ENCODE measurements at places on chromosomes 12 and 14. TPM values are rescaled to one million over a fixed set of nuclear protein-coding genes. Genes with fewer than 3 reads are reported as not detected.

GRCh38 chr14:69392481-69392880 lies 5.6 kb downstream of the ERH start:
- no peak for DNase-seq

GRCh38 chr12:107503887-107504885 lies 181.4 kb upstream of the PWP1 start:
- no peak for DNase-seq

GRCh38 chr14:68780358-68781160 lies 12.3 kb downstream of the ZFP36L1 start:
- DNase-seq = peak; percentile 68

- DNase-seq = no peak
Observed at GRCh38 chr12:114439261-114439683, 33.3 kb upstream of the TBX5 start.

DNA sequence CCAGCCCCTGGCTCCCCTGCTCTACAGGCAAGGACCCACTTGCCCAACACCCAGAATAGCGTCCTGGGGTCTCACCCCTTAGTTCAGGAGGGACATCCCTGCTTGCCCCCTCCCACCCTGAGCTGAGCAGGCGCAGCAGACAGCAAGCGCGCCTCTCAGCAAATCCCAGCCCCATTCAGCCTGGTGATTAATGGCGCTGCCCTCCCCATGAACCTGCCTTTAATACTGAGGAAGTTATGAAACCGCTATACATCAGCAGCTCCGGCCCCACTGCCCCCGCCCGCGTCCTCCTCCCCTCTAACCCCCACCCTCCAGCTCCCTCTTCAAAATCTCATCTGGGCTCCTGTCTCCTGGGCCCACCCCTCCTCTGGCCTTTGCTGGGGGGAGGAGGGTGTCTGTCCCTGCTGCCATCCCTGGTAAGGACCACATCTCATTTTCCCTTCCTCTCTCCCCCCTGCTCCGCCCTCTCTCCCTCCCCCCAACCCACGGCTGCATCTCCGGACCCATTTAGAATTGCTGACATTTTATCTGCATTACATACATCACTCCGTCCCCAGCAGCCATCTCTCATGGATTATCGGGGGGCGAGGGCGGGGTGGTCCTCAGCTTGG lies 7.1 kb upstream of the SMUG1 start:
- no peak for DNase-seq

DNA sequence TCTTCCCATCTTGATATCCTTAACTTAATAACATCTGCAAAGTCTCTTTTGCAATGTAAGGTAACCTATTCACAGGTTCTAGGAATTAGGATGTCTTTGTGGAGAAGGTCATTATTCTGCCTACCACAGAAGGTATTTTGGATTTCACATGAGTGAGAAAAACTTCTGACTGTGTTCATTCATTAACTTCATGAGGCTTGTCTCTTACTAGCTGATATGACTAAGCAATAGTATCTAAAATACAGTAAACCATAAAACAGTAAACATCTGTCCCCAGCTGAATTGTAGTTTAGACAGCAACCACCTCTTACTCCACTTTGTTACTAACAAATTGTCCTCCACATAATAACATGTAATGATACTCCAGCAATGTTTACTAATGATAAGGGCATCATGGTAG lies 198.1 kb downstream of the SEC23A start:
- DNase-seq = no peak

DNA sequence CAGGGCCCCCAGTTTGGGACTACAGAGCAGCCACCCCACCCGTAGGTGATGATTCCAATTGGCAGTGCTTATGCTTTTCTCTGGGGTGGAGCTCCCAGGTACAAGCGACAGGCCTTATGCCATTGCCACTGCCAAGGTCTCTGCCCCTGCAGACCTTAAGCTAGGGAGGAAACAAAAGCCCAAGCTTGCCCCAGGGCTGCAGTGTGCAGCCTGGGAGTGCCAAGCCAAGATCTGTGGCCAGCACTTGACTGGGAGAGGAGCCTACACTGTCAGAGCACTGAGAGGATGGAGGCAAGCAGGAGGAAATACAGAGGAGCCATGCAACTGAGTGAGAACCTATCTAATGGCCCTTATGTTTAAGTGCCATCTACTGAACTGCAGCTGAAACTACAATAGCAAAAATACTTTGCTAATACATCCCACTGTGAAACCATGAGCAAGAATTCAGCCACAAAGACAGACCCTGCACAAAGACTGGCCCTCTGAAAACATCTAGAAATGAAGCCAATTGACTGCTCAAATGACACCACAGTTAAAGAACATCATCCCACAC lies 17.7 kb upstream of the ASCL1 start:
- no peak for DNase-seq

DNA sequence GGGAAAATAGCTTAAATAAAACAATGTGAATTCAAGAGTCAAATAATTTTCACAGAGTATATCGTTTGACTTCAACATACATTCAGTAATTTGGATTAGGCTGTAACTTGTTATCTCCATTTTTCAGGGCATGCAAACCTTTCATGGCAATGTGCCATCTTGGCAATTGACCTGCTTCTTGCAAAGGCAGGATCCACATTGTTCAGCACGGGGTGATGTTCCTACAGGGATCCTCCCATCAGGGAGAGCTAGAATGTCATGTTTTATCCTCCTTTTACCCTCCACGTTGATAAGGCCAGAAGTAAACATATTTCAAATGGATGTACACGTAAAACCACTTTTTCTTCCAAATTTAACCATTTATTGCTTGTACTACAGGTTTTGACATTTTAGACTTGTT lies 314.4 kb downstream of the GALC start:
- no peak for DNase-seq

DNA sequence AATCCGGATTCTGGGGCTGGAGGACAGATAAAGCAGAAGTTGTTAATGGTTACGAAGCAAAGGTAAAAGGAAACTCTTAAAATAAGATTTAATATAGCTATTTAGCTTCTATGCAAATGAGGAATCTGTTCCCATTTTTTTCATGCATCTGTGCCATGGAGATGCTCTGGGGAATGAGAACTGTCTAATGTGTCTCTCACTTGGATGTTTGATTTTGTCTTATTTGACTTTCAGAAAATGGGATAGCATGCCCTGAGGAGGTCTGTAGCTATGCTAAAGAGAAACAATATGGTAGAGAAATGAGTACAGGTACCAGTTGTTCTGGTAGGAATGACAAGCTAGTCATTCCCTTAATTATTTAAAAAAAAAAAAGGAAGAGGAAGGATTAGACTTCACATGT lies 24.3 kb downstream of the C12orf76 start:
- no peak for DNase-seq

DNA sequence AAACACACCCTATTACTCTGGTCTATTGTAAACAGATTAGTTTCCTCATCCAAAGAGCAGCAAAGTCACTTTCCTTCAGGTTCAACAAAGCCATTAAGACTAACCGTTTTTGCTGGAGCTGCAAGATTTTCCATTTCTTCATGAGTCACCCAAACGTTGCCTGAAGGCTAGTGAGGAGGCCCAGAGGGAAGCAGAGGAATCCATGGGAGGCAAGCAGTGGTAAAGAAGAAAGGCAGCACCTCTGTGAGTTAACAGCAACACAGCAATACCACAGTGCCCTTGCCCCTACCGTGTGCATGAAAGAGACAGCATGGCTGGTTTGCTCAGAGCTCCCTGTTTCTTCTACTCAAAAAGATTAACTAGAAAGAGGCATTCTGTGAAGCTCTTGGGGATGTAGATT lies 206.3 kb downstream of the ACSS3 start:
- DNase-seq = no peak

- no peak for DNase-seq
Observed at GRCh38 chr14:23077962-23078361, 17.0 kb downstream of the ACIN1 start.

DNA sequence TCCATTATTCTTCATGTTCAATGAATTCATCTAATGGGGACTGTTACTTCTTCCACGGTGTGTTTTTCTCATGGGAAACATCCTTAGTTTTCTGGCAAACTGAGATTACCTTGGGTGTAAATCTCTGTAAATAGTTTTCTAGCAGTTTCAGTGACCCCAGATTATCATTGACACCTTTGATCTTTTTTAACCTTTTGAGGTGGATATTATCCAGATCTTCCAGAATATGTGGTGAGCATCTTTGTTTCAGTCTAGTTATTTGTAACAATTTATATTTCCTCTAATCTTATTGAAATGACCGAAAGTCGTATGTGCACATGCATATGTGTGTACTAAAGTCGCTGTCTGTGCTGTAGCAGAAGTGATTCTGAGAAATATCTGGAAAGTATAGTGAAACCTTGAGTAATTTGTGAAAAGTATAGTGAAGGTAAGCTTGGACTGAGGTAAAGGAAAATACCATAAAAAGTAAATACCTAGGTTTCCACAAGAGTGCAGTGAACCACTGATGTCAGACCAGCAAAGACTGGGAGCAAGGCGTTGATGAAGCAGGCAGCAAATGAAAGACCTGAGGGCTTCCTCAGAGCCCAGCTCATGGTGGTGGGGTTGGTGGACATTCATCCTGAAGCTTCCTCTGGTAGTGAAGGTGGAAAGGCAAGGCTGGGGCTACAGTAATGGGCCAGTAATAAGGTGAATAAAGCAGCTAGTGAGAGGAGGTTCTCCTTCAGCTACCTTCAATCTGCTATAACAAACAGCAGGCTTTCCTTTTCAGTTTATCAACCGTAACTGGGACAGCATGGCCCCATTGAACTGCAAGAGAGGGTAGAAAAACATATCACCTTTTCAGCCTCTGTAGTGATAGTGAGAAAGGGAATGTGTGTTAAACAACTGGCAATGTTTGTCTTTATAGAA lies 480.2 kb upstream of the FBXO33 start:
- no peak for DNase-seq

GRCh38 chr12:87930627-87931026 lies 98.6 kb downstream of the C12orf50 start:
- DNase-seq = no peak

- DNase-seq = no peak
Observed at GRCh38 chr12:82593901-82594396, 92.8 kb upstream of the TMTC2 start.

DNA sequence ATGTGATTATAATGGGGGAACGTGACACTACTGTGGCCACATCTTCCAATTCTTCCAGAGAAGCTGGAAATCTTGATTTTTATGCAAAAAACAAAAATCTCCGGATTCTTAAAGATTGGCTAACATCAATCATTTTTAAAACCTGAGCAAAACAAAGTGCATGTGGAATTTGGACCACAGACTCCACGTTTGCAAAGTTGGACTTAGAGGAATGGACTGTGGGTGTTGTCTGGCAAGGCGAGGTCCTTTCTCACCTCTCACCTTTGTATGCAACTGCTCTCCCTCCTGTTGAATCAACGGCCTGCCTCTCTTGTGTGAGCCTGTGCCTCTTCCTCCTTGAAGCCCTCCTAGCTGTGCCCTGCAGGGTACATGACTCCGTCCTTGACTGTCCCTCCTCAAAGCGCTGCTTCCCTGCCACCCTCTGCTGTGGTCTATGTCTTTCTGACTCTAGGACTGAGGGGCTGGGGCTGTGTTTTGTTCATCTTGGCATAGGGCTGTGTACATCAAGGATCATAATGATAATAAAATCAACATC lies 122.4 kb downstream of the PHETA1 start:
- DNase-seq = no peak

GRCh38 chr14:100855256-100855930 lies 29.5 kb downstream of the MEG3 start:
- DNase-seq = no peak

DNA sequence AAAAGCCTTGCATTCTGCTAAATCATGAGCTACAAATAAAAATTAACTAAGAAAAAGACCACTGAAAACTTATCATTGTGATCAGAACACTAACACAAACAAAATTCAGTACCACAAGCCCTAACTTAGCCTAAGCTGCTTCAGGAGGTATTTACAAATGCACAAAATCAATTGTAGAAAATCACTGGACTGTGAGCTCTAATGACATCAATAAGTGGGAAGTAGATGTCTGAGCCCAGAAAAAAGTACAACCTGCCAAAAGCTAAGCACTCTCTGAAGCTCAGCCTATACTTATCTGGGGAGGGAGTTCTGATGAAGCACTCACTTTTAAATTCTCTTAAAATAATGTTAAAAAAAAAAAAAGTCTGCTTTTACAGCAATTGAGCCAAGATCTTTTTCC lies 92.9 kb downstream of the SLCO1B1 start:
- no peak for DNase-seq

DNA sequence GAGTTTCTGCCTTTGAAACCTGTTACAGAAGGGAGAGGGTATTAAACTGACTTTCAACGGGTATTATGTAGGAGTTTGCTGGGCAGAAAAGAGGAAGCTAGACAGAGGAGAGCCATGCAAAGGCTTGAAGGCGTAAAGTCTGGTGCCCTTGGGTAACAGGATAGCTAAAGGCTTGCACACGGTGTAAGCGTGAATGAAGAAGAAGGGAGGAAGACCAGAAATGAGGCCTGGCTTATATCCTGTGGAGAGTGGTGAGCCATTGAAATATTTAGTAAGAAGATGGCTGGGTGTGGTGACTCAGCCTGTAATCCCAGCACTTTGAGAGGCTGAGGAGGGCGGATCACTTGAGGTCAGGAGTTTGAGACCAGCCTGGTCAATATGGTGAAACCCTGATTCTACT lies 22.6 kb downstream of the SUDS3 start:
- DNase-seq = no peak

DNA sequence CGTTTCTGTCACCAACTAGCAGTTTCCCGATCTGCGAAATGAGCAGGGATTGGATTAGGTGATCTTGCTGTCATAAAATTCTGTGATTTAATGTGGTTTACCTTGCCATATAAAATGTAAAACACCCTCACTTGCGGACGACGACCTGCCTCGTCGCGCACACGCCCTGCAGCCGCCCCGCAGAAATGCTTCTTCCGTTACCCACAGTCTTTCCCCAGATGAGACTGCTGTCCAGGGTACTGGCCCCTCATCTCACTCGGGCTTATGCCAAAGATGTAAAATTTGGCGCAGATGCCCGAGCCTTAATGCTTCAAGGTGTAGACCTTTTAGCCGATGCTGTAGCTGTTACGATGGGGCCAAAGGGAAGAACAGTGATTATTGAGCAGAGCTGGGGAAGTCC lies 17.7 kb upstream of the FOXJ2 start:
- DNase-seq = no peak

- no peak for DNase-seq
Observed at GRCh38 chr14:48936362-48936761, 649.8 kb downstream of the RPS29 start.

WNT5B gene
- total RNA-seq = 0.80 TPM

TMEM30B gene
- total RNA-seq = 141 TPM

BEGAIN gene
- total RNA-seq = 0.27 TPM

KRT73 gene
- not detected for total RNA-seq

EXOC5 gene
- 22.8 TPM for total RNA-seq

NFYB gene
- total RNA-seq = 21.0 TPM

PDZRN4 gene
- total RNA-seq = 12.9 TPM

LTA4H gene
- total RNA-seq = 22.4 TPM

TAS2R20 gene
- total RNA-seq = 6.0 TPM

NKX2-1 gene
- not detected for total RNA-seq

RD3L gene
- total RNA-seq = not detected

ISM2 gene
- not detected for total RNA-seq

All from transverse colon (tissue), 4 donors.